ENCODE measurements at places on chromosomes 11 and 22.

- DNase-seq: no peak
These were observed 59.9 kb downstream of the NUP98 start for GRCh38 chr11:3737386-3737933.

DNA sequence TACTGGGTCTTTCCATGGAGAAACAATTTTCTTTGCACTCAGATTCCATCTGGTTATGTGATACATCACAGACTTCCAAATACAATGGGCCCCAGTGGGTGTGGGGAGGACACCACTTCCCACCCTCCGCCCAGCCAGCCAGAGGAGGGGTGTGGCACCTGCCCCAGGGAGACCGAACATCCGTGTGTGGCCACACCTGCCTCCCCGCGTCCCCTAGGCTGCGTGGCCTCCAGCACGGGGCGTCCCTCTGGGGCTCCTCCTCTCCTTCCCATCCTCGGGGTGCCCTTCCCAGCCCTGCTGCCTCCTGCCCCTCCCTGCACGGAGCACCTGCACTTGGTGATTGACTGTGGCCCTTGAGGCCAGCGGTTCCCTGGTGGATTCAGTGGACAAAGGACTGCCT lies 49.1 kb downstream of the CERK start:
- DNase-seq: no peak

- DNase-seq: no peak
These were observed 104.8 kb downstream of the C11orf58 start for GRCh38 chr11:16843294-16843693.

- no peak for DNase-seq
These were observed 11.1 kb upstream of the MPZL2 start for GRCh38 chr11:118275176-118275575.

DNA sequence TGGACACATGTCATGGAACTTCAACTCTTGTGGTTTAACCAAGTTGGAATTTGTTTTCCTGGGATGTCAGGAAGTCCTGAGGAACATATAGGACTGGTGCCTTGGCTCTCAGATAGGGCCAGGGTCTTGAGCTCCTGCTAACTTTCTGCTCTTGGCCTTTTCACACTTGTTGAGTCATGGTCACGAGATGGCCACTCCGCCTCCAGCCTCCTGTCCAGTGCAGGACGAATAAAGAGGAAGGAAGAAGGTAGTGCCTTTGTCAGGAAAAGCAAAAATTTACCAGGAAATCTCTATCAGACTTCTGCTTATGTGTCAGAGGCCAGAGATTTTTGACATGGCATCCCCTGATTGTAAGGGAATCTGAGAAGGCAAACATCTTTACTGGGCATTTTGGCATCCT lies 89.1 kb upstream of the ARHGAP20 start:
- no peak for DNase-seq

Measured in LoVo (cell line).